RWPE2 (cell line): ENCODE measurements at places on chromosomes 11 and 22.

GRCh38 chr22:46763051-46763705 is 728 bp downstream of the TBC1D22A start:
- H3K27me3 ChIP-seq, result no peaks in the 10 kb centered on the region
- peak overlapping the region; percentile 69 for H3K4me3 ChIP-seq
- H3K36me3 ChIP-seq, result no peaks in the 10 kb centered on the region

GRCh38 chr22:21701384-21701971 is 34.1 kb downstream of the YPEL1 start:
- H3K27ac ChIP-seq, result no peak overlapping the region
- no peaks in the 10 kb centered on the region for H3K4me1 ChIP-seq
- no peak overlapping the region for H3K4me3 ChIP-seq
- H3K27me3 ChIP-seq, result no peaks in the 10 kb centered on the region
- peaks cover 6% of the 10 kb centered on the region; the same call in 1 of the 2 replicates for H3K36me3 ChIP-seq

GRCh38 chr11:42003801-42004200 is 544.3 kb upstream of the LRRC4C start:
- no peaks in the 10 kb centered on the region for H3K4me1 ChIP-seq
- no peaks in the 10 kb centered on the region for H3K36me3 ChIP-seq
- H3K27ac ChIP-seq, result no peak overlapping the region
- DNase-seq, result no peak
- no peaks in the 10 kb centered on the region for H3K27me3 ChIP-seq

- H3K27me3 ChIP-seq, result no peaks in the 10 kb centered on the region
- no peak for DNase-seq
- peak overlapping the region; percentile 32 for H3K27ac ChIP-seq
- no peak overlapping the region for H3K4me3 ChIP-seq
- H3K4me1 ChIP-seq, result peaks cover 13% of the 10 kb centered on the region
- no peaks in the 10 kb centered on the region for H3K36me3 ChIP-seq
These were observed 41.0 kb upstream of the CD5 start for GRCh38 chr11:61061081-61061826.

DNA sequence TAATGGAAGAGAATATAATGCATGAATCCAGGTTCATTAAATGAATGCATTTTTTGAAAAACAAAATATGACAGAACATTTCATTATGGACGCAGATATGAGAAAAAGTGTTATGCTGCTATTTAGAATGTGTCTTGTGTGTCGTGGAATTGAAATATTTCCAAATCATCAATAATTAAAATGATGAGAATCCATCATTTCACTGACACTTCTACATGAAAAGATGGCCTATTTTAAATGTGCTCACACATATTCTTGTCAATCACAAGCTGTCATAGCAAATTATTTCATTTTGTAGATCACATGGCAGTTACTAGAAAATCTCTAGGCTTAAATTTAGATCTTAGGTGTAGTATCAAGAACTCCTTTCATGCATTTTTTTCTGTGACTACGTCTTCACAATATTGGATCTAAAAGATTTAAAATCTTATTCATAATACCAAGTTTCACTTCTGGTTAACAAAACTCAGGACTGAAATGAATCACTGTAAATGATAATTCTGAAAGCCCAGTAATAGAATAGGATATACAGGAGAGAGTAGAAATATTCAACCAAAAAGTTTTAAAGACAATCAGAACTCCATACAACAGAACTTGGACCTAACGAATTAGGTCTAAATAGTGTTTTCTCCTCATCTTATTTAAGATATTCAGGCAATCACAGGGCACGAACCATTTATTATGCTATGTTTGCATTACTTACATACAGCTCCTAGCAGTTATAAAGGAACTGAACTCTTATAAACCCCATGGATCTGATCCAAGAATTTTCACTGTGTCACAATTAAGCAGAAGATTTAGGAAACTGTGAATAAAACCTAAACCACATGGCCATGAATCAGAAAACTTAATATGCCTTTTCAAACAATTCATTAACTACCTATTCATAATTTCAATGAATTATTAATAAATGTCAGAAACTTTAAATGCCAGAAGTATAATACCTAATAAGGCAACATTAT is 67.7 kb downstream of the DCDC1 start:
- H3K4me1 ChIP-seq, result no peaks in the 10 kb centered on the region
- no peak overlapping the region for H3K4me3 ChIP-seq
- H3K27ac ChIP-seq, result no peak overlapping the region
- H3K27me3 ChIP-seq, result no peaks in the 10 kb centered on the region

GRCh38 chr22:37999640-38000272 is 15.4 kb upstream of the SOX10 start:
- no peaks in the 10 kb centered on the region for H3K36me3 ChIP-seq
- no peak overlapping the region for H3K4me3 ChIP-seq
- peaks cover 24% of the 10 kb centered on the region for H3K4me1 ChIP-seq
- DNase-seq, result peak; percentile 88
- H3K27me3 ChIP-seq, result no peaks in the 10 kb centered on the region

DNA sequence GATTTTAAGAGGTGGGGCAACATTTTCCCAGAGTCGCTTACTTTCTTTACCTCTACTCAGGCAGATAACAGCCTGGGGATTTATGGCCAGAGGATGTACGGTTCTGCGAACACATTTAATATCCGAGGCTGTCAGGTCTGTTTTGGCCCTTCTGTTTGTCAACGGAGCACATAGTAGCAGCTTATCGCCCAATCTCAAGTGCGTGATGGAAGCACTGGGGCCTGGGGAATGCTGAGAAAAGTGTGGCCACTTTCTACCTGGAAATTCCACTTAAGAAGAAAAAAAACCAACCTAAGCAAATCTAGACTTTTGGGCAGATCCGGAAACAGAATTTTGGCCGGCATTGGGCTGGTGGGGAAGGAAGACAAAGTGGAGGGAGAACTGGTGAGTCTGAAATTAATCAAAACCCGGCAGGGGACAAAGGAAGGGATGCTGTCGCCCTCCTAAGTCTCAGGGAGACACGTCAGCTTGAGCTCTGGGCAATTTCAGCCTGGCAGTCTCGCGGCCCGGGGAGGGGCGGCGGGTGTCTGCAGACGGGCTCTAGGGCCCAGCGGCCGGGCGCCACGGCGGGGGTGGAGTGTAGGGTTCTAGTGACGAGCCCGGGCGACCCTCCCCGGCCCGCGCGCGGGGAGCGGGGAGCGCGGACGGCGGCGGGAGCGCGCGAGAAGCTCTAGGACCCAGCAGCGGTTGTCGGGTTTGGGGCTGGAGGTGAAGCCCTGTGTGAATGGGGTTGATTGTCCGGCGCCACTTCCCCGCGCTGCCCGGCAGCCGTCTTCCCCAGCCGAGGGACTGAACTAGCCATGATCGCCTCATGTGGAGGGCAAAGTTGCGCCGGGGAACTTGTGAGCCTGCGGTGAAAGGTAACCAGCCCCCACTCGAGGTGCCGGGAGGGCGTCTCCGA is at the start of gene AMOTL1:
TSS of gene AMOTL1 (plus strand) at position 656 of the 901 bp plus-strand sequence. CDS start at position 812, 156 bp downstream.
- peak within 1 kb of the TSS; percentile 90 for H3K27ac ChIP-seq
- peaks cover 40% of the 10 kb centered on the region for H3K4me1 ChIP-seq
- DNase-seq, result peak; percentile 89
- H3K27me3 ChIP-seq, result no peaks in the 10 kb centered on the region

- no peak overlapping the region for H3K4me3 ChIP-seq
- H3K36me3 ChIP-seq, result no peaks in the 10 kb centered on the region
- H3K27ac ChIP-seq, result no peak overlapping the region
- H3K27me3 ChIP-seq, result no peaks in the 10 kb centered on the region
- no peak for DNase-seq
These were observed 239.9 kb upstream of the ZC3H12C start for GRCh38 chr11:109853156-109853776.

GRCh38 chr11:46307369-46307768 is 29.9 kb downstream of the CREB3L1 start:
- no peaks in the 10 kb centered on the region for H3K36me3 ChIP-seq
- no peaks in the 10 kb centered on the region for H3K27me3 ChIP-seq
- no peak for DNase-seq
- no peak overlapping the region for H3K4me3 ChIP-seq

- H3K27me3 ChIP-seq, result no peaks in the 10 kb centered on the region
- no peaks in the 10 kb centered on the region for H3K36me3 ChIP-seq
- H3K4me3 ChIP-seq, result no peak overlapping the region
- no peaks in the 10 kb centered on the region for H3K4me1 ChIP-seq
These were observed 14.6 kb upstream of the CTSC start for GRCh38 chr11:88352139-88352538.

GRCh38 chr11:114556135-114556534 is 3.5 kb downstream of the NXPE1 start:
- no peak for DNase-seq
- no peaks in the 10 kb centered on the region for H3K27me3 ChIP-seq
- H3K4me3 ChIP-seq, result no peak overlapping the region
- no peaks in the 10 kb centered on the region for H3K36me3 ChIP-seq
- H3K27ac ChIP-seq, result no peak overlapping the region
- no peaks in the 10 kb centered on the region for H3K4me1 ChIP-seq

GRCh38 chr11:21582791-21583190 is 610.1 kb upstream of the ANO5 start:
- no peaks in the 10 kb centered on the region for H3K4me1 ChIP-seq
- H3K4me3 ChIP-seq, result no peak overlapping the region
- H3K27me3 ChIP-seq, result no peaks in the 10 kb centered on the region
- no peaks in the 10 kb centered on the region for H3K36me3 ChIP-seq
- no peak for DNase-seq
- no peak overlapping the region for H3K27ac ChIP-seq

GRCh38 chr11:114243461-114244372 is 52.5 kb upstream of the NNMT start:
- DNase-seq, result no peak
- no peak overlapping the region for H3K27ac ChIP-seq
- no peak overlapping the region for H3K4me3 ChIP-seq
- H3K36me3 ChIP-seq, result peaks cover 7% of the 10 kb centered on the region; the same call in 1 of the 2 replicates
- no peaks in the 10 kb centered on the region for H3K4me1 ChIP-seq

GRCh38 chr11:17476317-17477083 is at the start of gene ABCC8:
Gene ABCC8 (minus strand): TSS chr11:17476845. CDS start chr11:17476776, 69 bp downstream.
- peak within 1 kb of the TSS; percentile 17 for H3K4me3 ChIP-seq
- H3K27me3 ChIP-seq, result peaks cover 47% of the 10 kb centered on the region
- no peaks in the 10 kb centered on the region for H3K36me3 ChIP-seq
- no peak for DNase-seq
- no peak within 1 kb of the TSS for H3K27ac ChIP-seq

- H3K4me3 ChIP-seq, result no peak overlapping the region
- peaks cover 2% of the 10 kb centered on the region for H3K4me1 ChIP-seq
- H3K36me3 ChIP-seq, result no peaks in the 10 kb centered on the region
- no peak overlapping the region for H3K27ac ChIP-seq
These were observed 3.1 kb upstream of the COMMD9 start for GRCh38 chr11:36292311-36292722.

GRCh38 chr22:39313258-39314001 is 6.0 kb downstream of the RPL3 start:
- H3K4me3 ChIP-seq, result no peak overlapping the region
- no peak for DNase-seq
- H3K36me3 ChIP-seq, result peaks cover 74% of the 10 kb centered on the region
- no peaks in the 10 kb centered on the region for H3K27me3 ChIP-seq
- peak overlapping the region; percentile 96 for H3K27ac ChIP-seq

DNA sequence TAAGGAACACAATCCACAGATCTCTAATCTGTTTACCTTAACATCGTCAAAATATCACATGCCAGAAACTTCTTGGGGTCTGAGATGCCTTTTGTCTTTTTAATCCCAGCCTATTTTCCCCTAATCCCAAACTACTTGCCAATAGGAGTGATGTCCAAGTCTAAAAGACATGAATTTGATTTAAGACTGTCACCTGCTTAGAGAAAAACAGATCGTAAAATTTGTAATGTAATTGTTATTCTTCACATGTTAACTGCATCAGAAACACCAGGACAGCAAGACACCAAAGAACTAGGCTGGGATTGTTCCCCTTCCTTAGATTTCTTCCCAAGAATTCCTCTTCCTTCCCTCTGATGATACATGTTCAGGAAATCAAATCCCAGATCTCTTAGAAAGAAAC is 198.1 kb upstream of the ARHGAP20 start:
- H3K27ac ChIP-seq, result no peak overlapping the region
- no peak for DNase-seq
- H3K27me3 ChIP-seq, result no peaks in the 10 kb centered on the region
- H3K4me1 ChIP-seq, result peaks cover 23% of the 10 kb centered on the region
- no peaks in the 10 kb centered on the region for H3K36me3 ChIP-seq
- H3K4me3 ChIP-seq, result no peak overlapping the region

- H3K27ac ChIP-seq, result no peak overlapping the region
- no peak overlapping the region for H3K4me3 ChIP-seq
- H3K4me1 ChIP-seq, result no peaks in the 10 kb centered on the region
- DNase-seq, result no peak
- no peaks in the 10 kb centered on the region for H3K36me3 ChIP-seq
These were observed 137.7 kb downstream of the ATG16L2 start for GRCh38 chr11:72951888-72952287.

DNA sequence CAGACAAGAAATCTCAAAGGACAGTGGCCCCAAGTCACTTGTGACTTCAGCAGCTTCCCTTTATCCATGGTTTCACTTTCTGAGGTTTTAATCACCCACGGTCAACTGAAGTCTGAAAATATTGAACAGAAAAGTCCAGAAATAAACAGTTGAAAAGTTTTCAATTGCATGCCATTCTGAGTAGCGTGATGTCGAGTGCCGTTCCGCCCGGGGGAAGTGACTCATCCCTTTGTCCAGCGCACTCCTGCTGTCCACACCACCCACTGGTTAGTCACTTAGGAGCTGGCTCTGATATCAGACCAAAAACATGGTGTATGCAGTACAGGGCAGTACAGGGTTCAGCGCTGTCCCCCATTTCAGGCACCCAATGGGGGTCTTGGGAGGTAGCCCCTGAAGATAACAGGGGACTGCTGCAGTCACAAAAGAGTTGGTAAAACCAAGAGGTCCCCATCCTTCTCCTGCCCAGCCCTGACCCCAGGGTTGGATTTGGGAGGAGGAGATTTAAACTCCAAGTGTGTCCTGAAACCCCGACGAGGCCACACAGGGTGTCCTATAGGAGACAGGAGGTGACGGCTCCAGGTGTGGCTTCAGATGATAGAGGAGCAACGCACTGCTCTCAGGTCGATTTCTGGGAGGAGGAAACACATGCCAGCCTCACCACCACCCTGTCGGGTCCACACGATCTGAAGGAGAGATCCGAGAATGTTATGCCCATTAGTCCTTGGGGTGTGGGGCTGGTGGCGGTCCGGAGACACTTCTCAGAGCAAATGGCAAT is 390.1 kb downstream of the CTTN start:
- H3K27ac ChIP-seq, result peak overlapping the region; percentile 65
- peaks cover 11% of the 10 kb centered on the region for H3K4me1 ChIP-seq
- no peaks in the 10 kb centered on the region for H3K27me3 ChIP-seq
- peak; percentile 87 for DNase-seq

DNA sequence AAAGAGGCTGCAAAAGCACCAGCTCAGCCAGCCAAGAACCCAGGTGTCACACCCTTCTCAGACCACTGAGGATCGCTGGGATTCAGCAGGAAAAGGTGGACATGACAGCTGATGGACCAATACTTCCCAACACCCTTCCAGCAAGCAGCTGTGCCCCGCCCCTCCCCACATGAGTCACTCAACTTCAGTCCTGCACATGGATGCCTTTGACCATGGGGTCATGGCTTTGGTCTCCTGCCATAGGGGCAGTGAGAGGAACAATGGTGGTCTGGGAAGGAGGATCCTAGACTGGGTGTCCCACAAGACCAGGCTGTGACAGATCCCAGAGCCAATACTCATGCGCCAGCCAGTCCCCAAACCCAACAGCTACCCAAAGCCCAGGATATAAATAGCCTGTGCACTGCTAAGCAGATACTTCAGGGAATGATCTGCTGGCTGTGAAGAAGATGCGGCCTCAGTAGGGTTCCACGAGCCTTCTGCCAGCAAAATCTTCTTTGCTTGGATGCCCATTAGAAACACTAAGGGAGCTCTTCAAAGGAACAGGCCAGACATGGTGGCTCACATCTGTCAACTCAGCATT is 5.5 kb upstream of the RGL4 start:
- no peak overlapping the region for H3K27ac ChIP-seq
- H3K36me3 ChIP-seq, result no peaks in the 10 kb centered on the region
- H3K4me3 ChIP-seq, result no peak overlapping the region
- H3K4me1 ChIP-seq, result no peaks in the 10 kb centered on the region

GRCh38 chr22:38309614-38310517 is 7.4 kb downstream of the CSNK1E start:
- no peak for DNase-seq
- H3K27me3 ChIP-seq, result no peaks in the 10 kb centered on the region
- no peak overlapping the region for H3K4me3 ChIP-seq
- H3K27ac ChIP-seq, result peak overlapping the region; percentile 98
- peaks cover 90% of the 10 kb centered on the region for H3K4me1 ChIP-seq
- H3K36me3 ChIP-seq, result peaks cover 90% of the 10 kb centered on the region
